ENCODE measurements at places on chromosomes 12 and 14.

GRCh38 chr14:94774344-94775090 is 4.6 kb upstream of the GSC start:
- no peak for DNase-seq

GRCh38 chr14:75042035-75042434 is 9.2 kb downstream of the MLH3 start:
- DNase-seq, result no peak

GRCh38 chr12:118065380-118065779 is 4.4 kb upstream of the WSB2 start:
- peak; percentile 28 for DNase-seq

GRCh38 chr14:88264116-88264515 is 59.0 kb downstream of the KCNK10 start:
- peak; percentile 68 for DNase-seq

DNA sequence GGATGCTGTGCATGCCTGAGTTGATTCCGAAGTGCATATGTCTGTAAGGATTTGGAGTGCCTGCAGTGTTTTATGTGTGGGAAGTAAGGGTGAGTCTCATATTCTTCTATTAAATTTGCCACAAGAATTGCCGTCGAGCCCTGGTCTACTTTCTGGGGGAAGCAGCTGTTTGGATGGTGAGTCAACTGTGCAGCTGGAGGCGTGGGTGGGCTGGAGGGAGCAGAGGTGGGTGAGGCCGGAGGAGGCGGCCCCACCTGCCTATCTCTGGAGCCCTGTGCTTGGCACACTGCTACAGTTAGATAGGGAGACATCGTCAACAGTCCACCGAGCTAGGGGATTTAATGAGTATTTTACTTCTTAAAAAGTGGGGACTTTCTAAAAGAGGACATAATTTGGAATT is 9.7 kb downstream of the GLRX5 start:
- no peak for DNase-seq

GRCh38 chr12:132550014-132550802 is 60.2 kb downstream of the LRCOL1 start:
- no peak for DNase-seq

DNA sequence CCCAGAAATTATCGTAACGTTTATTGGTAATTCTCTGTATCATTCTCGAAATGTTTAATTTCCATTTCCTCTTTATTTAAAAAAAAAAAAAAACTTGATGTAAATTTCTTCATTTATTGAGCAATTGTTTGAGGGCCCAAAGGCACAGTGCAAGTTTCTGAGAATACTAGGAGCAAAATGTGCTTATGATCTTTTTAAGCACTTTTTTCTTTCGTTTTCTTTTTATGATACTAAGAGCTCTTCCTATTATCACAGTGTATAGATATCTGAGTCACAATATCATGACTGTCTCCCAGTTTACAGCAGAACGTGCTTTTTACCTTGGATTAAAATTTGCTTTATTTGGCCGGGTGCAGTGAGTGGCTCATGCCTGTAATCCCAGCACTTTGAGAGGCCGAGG is 5.6 kb downstream of the ATP2A2 start:
- peak; percentile 72 for DNase-seq

DNA sequence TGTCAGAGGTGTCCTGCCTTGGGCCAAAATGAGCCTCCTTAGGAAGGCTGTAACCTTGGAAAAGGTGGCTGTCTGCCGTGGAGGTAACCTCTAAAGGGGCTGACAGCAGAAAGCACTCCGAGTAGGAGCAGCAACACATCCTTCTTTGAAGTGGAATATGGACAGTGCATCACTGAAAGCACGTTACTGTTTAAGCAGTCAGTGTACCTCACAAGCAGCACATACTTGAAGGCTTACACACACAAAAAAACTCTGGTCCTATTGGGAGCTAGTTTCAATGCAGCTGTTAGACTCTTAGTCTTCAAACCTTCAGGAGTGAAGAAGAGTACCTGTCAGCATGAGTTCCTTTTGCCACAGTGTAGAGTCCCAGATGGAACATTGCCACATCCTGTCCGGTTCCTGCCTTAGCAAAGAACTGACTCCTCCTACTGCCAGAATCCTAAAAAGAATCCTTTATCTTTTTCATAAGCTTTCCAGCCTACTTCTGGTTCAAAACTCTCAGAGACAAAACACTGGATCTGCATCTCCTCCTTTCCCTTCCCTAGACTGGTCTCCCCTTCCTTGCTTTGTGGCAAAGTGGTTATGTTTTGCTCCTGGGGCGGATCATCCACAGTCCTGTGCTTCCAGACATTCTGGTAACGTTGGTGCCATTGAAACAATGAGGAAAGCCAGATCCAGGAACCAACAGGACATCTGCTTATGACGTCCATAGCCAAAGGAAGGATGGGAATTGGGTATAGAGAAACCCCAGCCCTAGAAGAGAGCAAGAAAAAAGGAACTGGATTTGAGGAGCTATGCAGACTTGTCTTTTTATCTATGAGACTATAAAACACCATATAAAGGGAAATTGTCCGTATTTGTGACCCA is 8.5 kb upstream of the MDM1 start:
- DNase-seq, result no peak

DNA sequence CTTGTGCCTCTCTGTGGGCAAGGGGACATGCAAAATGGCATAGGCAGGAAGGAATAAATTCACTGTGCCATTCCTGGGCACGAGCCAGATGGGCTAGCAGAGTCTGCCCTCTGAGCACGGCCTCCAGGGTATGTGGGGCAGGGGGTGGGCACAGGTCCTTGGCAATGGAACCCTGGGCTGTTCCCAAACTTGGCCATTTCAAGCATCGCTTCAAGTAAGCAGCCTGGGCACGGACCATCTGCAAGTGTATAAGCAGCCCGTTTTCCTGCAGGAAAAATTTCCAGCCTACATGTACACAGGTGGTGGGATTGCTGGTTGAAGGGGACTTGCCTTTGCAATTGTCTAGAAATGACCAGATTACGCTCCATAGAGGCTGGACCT is 40.3 kb downstream of the CCDC85C start:
- DNase-seq, result no peak

DNA sequence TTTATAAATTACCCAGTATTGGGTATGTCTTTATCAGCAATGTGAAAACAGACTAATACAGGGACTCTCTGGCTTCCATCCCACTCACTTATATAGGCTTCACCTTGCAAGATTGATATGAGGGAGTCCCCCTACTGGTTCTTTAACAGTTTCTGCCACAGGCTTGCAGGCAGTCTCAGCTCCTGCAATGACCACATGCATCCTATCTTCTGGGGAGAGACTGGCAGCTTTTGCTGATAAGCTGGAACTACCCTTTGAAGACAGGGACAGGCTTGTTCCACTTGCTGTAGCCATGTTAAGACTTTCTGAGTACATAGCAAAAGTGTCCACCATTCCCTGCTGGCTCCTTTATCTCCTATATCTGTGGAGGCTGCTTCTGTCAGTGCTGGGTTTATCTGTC is 531.7 kb upstream of the FLRT2 start:
- no peak for DNase-seq

DNA sequence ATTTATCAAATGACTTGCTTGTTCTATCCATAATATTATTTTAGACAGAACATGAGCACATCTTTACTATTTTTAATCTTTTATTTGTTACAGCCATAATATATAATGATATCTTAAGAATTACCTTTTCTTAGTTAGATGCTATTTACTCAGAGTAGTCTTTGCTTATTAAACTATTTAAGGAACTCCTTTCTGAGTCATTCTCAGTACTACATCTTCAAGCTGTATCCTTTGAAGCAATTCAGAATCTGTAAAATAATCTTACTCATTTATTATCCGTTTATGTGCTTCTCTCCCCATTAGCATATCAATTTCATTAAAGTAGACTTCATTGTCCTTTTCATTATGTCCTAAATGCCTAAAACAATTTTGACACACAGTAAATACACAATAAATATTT is 240.4 kb upstream of the FAR2 start:
- DNase-seq, result no peak

DNA sequence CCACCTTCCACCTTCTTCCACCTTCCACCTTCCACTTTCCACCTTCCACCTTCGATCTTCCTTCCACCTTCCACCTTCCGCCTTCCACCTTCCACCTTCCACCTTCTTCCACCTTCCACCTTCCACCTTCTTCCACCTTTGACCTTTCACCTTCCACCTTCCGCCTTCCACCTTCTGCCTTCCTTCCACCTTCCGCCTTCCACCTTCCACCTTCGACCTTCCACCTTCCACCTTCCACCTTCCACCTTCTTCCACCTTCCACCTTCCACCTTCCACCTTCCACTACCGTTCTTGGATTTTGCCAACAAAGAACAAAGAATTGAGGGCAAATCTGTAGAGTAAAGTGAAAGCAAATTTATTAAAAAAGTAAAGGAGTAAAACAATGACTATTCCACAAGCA is 53.2 kb downstream of the B4GALNT3 start:
- no peak for DNase-seq

Data from suppressor macrophage treated with lipopolysaccharide for 1 hour (primary cell).